ENCODE measurements at places on chromosomes 4 and X. TPM values are rescaled to one million over a fixed set of nuclear protein-coding genes. Genes with fewer than 3 reads are reported as not detected.
A peak's percentile ranks its signal among the peaks of the same experiment; 100 is the strongest.

GRCh38 chr4:3387154-3387942 lies 54.4 kb upstream of the HGFAC start:
- DNase-seq = no peak

The TBX22 gene
- total RNA-seq = not detected

DNA sequence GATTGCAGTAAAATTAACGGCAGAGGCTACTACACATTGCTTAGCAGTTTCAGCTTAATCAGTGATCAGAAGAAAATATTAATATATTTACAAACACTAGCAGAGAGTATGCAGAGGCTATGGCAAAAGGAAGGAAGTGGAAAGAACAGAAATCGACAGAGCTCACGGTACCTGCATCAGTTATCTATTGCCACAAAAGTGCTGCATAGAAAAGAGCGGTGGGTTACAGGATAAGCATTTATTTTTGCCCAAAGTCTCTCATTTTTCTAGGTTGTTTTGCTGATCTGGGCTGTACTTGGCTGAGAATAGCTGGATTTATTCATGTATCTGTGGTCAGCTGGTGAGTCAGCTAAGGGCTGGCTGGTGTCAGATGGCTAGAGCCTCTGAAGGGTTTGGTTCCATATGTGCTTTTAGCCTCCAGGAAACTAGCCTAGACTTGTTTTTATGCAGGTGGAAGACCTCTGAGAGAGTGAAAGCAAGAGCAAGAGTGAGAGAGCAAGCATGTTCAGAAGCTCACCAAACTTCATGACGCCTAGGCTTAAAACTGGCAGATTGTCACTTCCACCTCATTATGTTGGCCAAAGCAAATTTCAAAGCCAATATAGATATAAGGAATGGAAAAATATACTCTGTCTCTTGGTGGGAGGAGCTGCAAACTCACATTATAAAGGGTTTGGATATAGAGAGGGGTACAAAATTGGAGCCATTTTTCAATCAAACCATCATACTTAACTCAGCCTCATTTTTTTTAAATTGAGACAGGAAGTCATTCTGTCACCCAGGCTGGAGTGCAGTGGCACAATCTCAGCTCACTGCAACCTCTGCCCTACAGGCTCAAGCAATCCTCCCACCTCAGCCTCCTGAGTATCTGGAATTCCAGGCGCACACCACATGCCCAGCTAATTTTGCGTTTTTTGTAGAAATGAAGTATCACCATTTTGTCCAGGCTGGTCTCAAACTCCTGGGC lies 153.2 kb upstream of the RPL34 start:
- no peak for DNase-seq

The CSAG2 gene
- not detected for total RNA-seq

GRCh38 chr4:8817096-8817812 lies 54.4 kb downstream of the HMX1 start:
- peak; percentile 9 for DNase-seq

- DNase-seq = no peak
Measured at GRCh38 chrX:135741192-135741715, 26.7 kb downstream of the CT45A3 start.

The RS1 gene
- total RNA-seq = not detected

DNA sequence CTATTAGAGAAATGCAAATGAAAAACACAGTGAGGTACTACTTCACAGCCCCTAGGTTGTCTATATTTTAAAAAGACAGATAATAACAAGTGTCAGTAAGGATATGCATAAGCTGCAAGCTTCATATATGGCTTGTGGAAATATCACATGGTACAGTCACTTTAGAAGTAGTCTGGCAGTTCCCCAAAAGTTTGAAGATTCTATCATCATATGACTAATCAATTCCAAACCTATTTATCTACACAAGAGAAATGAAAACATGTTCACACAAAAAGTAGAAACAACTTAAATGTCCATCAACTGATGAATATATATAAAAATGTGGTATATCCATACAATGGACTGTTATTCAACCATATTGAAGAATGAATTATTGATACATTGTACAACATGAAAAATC lies 185.8 kb upstream of the STK26 start:
- no peak for DNase-seq

- no peak for DNase-seq
Measured at GRCh38 chr4:148225639-148226038, 216.6 kb downstream of the NR3C2 start.

- no peak for DNase-seq
Measured at GRCh38 chr4:169047956-169048355, 37.9 kb upstream of the CBR4 start.

The COQ2 gene
- 23.7 TPM for total RNA-seq

- DNase-seq = no peak
Measured at GRCh38 chr4:90189946-90190345, 62.8 kb downstream of the CCSER1 start.

DNA sequence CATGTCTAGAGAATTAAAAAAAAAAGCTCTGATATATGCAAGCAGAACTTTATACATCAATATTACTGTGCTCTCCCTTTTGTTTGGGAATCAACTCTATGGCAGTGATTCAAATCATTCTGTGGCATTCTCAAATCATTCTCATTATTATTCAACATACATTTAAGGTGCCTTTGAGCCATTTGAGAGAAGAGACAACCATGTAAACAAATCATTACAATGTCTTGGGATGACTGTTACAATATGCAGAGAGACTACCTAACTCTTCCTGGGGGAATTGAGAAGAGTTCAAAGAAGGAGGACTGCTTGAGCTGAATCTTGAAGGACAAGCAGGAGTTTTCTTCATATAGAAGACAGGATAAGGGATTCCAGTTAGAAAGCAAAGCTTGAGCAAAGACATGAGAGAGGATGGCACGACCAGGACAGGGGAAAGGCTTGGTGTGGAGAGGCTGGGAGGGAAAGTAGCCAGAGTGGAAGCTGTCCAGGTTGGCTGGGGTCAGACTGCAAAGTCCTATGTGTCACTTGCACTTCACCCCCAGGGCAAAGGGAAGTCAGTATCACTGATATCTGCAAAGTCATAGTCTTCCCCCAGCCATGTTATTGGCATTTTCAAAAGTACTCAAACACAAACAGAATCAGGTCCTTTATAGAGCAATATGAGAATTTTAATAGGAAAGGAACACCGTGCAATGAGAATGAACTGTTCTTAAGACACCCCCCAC lies 9.0 kb downstream of the SEC24D start:
- no peak for DNase-seq

- DNase-seq = peak; percentile 29
Measured at GRCh38 chr4:18734405-18734804, 712.9 kb upstream of the LCORL start.

The GPR50 gene
- total RNA-seq = not detected

DNA sequence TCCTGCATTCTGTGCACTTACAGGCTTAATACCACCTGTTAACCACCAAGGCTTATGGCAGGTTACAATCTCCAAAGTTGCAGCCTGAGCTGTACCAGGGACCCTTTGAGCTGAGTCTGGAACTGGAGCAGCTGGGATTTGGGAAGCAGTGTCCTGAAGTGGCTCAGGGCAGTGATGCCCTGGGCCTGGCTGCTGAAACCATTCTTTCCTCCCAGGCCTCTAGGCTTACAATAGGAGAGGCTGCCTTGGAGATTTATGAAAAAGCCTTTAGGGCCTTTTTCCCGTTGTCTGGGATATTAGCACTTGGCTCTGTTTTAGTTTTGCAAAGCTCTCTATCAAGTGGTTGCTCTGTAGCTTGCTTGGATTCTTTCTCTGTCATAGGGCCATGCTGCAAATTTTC lies 154.3 kb upstream of the CASK start:
- DNase-seq = no peak

- DNase-seq = no peak
Measured at GRCh38 chr4:40140196-40140595, 56.6 kb upstream of the RHOH start.

DNA sequence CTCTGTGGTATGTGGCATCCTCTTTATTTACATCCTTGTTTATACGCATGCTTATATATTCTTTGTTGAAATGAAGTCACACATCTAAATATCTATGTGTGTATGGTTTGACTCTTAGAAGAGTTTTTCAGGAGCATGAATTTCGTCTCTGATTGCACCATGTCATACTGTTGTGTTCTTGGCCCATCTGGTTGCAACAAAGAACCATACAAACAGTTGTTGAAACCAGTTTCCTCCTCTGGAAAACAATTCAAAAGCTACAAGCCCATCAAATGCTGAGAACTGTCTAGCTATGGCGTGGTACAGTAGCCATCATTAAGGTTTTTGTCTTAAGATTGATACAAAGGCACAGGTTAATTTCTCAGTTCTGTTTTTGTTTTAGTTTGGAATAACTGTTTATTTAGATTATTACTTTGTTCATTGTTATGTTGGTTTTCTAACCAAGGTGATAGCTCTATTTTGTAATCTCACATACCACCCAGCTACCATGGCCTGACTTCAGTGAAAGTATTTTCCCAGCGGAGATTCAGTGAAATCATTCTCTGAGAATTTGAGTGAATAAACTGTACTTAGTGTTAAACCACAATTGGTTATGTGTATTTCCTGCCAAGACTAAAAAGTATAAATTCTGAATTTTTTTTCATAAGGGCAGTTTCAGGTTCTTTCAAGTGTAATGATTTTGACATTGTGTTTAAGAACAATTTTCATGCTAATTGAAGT lies 91.0 kb downstream of the ARHGAP24 start:
- DNase-seq = no peak

- DNase-seq = no peak
Measured at GRCh38 chr4:107349266-107349665, 313.2 kb upstream of the DKK2 start.

DNA sequence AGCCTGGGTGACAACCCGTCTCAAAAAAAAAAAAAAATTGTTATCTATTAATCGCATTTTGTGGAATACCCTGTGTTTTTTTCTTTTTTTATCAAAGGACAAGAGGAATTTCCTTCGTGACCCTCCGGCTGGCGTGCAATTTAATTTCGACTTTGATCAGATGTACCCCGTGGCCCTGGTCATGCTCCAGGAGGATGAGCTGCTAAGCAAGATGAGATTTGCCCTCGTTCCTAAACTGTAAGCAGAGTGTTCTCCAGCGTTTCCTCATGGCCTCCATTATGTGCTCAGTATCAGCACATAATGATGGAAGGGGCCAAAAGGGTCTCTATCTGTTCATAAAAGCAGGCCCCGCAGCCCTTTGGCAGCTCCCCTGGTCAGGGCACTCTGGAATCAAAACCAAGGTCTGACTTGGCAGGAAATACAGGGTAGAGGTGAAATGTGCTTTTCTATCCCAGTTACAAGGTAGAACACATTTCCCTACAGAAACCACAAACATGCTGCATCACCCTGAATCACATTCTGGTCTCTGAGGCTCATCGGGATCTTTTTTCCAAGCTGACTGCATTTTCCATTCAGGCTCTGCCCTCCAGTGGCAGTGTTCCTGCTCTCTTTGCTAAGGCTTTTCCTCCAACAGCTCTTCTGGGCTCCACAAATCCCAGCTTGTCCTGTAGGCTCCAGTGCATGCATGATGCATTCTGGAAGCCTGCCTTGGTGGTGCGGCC lies 24.4 kb downstream of the SYAP1 start:
- DNase-seq = no peak

Measured in Right ventricle myocardium superior (tissue), 1 donor.